ENCODE measurements at places on chromosomes 13 and 19.

DNA sequence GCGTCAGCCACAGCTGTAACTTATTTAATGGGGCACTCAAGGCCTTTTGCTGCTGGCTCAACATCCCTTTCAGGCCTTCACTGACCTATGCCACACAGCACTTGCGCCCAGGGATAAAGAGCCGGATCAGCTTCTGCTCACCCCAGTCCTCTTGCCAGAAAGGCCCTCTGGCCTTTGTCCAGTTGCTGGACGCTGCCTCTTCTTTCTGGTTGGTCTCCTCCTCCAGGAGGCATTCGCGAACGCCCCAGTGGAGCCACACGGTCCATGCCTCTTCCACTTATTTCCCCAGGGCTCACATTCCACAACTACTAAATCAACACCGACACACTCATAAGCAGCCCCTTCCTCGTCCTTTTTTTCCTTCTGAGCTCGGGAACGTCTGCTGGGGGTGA, 3.7 kb upstream of the ZNF329 start:
- DNase-seq: no peak

DNA sequence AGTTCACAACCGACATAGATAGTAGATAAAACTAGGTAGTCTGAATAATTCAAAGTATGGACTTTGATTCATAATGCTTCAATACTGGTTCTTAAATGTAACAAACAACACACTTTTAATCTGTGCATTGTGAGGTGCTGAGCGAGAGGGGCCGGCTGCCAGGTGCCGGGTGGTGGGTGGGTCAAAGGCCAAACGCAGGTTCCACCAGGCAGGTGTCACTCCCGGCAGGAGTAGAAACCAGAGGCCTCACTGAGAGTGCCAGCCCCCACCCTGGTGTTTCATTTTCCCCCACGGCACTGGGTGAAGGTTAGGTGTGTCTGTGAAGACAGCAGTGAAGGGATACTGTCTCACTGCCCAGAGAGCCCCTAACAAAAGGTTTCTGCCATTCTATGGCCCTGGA, 4.2 kb upstream of the TUBGCP3 start:
- no peak for DNase-seq

DNA sequence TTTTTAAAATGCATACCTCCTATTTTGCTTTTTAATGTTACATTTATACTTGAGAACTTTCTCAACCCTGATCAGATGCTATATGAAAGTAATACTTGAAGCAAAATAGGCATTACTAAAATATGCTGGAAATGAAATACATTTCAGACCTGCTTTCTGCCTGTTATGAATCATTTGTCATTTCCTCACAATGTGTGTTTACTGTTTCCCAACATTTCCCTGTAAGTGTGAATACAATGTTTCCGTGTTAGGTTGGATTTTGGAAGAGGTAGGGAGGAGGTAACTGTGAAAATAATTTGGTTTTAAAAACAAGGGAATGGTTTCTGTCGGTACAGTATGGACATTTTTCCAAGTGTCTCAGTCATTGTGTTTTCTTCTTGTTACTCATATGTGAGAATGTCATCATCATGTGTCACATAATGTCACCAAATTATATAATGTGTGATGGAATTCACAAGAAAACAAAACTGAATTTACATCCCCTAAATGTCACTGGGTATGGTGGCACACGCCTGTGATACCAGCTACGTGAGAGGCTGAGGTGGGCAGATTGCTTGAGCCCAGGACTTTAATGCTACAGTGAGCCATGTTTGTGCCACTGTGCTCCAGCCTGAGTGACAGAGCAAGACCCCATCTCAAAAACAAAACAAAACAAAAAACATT, 43.0 kb downstream of the ZAR1L start:
- DNase-seq: no peak

DNA sequence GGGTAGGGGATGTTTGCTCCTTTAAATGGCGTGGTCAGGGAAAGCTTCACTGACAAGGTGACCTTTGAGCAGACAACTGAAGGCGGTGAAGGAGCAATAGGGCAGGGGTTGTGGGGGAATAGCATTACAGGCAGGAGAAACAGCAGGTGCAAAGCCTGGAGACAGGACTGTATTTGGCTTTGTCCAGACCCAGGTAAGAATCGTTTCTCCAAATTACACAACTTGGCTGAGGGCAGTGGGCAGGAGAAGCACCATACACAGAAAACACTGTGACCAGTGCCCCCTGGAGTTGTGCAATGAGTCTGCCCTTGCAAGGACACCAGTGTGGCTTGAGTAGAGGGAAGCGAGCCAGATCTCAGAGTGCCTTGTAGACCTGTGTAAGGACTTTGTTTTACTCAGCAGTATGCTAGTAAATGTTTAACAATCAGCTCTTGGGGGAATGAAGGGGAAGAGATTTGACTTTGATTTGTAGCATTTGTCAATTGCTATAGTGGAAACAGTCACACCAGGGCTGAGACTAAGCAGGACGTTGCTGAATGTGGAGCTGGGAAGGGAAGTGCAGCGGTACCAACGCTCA, 360.0 kb downstream of the DCT start:
- no peak for DNase-seq

DNA sequence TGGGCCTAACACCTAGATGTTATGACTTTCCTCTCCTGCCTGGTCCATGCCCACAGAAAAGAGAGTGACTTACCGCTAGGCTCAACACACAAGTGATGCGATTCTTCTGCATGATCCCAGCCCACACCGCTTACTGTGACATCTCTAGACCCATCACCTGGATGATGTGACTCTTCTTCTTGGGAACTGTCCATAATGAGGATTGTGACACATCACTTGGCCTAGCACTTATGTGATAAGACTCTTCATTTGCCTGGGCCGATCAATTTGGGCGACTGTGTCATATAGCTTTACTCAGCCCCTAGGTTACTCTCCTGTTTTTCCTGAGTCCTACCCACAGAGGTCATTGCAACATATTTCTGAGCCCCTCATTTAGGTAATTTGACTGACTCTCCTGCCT, 19.9 kb upstream of the ZNF681 start:
- DNase-seq: no peak

GRCh38 chr13:24161010-24161775, 673 bp downstream of the SPATA13 start:
- DNase-seq: peak; percentile 8

DNA sequence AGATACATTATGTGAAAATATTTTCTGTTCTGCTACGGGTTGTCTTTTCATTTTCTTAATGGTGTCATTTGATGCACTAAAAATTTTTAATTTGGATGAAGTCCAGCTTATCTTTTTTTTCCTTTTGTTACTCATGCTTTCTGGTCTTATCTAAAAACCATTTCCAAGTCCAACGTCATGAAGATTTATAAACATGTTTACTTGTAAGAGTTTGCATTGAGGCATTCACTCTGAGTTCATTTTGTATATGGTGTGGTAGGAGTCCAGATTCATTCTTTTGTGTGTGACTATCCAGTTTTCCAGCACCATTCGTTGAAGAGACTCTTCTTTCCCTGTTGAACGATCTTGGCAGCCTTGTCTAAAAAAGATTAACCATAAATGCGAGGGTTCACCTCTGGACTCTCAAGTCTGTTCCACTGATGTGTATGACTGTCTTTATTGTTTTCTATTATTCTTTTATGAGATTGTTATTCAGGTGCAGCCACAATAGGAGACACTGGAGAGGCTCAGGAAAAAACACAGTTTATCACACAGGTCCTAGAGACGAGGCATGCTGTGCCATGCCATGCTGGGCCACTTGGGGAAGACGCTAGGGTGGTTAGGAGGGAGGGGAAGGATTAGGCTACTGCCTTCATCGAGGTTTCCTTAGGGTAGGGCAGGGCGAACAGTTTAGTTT, 35.0 kb downstream of the NAA16 start:
- no peak for DNase-seq

DNA sequence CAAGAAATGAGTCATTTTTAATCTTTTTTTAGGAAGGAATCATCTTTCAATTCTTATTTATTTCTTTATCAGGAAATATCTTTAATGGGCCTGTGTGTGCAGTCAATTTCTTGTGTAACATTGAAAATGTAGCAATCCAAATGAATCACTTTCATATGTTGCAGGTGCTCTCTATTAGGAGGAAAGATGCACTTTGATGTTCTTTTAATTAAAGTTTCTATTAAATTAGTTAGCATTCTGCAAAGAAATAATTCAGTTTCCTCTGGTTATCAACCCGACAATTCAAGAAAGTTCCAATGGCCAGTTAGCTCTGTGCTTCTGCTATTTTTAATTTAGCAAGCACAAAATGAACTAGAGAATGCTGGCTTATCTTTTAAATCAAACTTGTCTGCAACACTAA, 212.0 kb downstream of the PCDH17 start:
- no peak for DNase-seq

DNA sequence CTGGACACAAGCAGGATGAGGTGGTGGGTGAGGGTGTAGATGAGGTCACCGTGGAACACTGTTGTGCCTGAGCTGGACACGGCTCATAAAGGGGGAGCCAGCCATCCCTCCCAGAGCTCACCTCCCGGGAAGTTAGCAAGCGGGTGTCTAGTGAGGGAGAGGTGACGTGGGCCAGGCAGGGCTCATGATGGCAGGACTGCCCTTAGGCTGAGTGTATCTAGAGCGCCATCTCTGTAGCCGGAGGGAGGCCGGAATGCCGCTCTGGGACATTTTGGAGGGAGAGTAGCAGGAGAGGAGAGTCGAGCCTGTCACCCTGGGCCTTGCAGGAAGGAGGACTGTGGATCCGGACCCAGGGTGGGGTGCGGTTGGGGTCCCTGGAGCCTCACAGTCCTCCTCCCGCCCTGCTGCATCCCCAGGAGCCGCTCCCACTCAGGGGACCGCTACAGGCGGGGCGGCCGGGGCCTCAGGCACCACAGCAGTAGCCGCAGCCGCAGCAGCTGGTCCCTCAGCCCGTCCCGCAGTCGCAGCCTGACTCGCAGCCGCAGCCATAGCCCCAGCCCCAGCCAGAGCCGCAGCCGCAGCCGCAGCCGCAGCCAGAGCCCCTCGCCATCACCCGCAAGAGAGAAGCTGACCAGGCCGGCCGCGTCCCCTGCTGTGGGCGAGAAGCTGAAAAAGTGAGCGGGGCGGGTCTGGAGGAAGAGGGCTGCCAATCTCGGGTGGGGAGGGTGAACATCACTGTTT, 9.2 kb downstream of the ZNF296 start:
- DNase-seq: no peak

DNA sequence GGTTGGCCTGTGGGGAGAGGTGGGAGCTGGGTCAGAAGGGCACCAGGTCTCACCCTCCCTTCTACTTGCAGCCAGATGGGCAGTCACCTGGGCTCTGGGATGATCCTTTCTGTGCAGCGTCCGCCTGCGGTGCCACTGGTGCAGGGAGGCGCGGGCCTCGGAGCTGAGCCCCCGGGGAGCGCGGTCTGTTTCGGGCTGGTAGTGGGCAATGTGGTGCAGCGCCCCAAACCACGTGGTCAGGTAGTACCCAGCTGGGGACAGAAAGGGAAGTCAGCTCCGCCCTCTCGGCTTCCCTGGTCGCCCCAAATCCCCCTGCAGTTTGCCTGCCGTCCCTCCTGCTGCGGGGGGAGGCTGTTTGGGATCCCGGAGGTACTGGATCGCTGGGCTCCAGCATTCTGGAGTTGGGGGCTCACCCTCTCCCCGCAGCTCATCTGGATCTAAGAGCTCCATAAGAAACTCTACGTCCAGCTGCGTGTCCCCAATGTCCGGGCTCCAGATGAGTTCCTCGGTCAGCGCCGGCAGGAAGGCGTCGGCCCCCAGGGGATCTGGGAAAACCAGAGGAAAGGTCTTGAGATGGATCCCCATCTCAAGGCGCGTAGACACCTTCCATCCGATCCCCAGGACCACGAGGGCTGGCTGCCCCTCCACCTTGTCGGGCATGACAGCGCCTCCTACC, 8.8 kb downstream of the RINL start:
- DNase-seq: no peak

DNA sequence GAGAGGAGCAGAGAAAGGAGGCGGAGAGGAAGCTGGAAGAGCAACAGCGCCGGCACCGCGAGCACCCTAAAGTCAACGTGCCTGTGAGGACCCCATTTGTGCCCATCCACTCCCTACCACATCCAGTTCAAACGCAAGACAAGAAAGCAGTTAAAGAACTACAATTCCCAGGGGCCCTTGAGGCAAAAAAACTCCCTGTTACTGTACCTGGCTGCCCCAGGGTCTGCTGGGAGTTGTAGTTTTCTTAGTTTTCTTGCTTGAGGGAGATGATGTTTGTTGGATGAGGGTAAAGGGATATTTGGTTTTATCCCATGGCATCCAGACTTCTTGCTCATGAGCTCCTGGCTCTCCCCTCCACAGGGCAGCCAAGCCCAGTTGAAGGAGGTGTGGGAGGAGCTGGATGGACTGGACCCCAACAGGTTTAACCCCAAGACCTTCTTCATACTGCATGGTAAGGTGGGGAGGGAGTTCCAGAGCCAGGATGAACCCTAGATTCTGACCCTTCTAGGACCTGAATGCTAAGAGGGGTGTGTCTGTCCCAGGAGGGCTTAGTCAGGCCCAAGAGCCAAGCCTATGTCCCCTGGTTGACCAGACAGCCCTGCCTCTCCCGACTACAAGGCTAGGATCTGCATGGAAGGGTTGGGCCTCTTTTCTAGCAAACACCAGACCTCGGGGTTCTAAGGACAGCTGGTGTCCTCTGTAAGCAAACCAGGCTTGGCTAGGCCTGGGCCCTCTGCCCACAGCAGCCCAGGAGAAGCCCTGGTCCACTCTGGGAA, 13.2 kb downstream of the NUCB1 start:
- no peak for DNase-seq

DNA sequence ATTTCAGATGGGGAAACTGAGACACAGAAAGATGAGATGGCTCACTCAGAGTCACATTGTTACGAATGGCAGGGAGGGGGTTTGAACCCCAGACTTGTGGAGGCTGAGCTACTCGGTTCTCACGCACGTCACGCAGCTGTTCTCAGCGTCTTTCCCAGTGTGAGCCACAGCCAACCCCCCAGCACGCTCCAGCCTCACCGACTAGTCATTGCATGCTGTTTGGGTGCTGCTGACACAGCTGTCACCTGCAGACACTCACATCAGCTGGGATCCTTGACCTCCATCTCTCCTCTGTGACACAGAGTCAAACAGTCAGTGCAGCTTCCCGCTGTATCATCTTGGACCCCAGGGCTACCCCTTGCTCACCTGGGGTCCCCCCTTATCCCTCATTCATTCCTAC, 2.4 kb upstream of the NCAN start:
- DNase-seq: no peak

DNA sequence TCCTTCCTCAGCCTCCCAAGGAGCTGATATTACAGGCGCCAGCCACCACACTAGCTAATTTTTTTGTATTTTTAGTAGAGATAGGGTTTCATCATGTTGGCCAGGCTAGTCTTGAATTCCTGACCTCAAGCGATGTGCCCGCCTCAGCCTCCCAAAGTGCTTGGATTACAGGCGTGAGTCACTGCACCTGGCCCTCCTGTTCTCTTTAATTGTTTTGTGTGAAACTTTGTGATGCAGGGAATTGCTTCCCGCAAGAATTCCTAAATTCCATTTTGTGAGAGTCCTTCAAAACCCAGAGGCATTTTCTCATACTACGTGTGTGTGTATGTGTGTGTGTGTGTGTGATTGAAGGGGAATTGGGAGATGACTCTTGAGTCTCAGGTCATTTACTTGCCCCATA, 65.0 kb upstream of the ZNF835 start:
- DNase-seq: no peak

Measured in stimulated activated CD4-positive, alpha-beta T cell treated with anti-CD3 and anti-CD28 coated beads, Interleukin-4, amount 100 ng/mL, for 48 hours (primary cell).